ENCODE measurements at places on chromosomes 12 and 14.
A peak's percentile ranks its signal among the peaks of the same experiment; 100 is the strongest.

DNA sequence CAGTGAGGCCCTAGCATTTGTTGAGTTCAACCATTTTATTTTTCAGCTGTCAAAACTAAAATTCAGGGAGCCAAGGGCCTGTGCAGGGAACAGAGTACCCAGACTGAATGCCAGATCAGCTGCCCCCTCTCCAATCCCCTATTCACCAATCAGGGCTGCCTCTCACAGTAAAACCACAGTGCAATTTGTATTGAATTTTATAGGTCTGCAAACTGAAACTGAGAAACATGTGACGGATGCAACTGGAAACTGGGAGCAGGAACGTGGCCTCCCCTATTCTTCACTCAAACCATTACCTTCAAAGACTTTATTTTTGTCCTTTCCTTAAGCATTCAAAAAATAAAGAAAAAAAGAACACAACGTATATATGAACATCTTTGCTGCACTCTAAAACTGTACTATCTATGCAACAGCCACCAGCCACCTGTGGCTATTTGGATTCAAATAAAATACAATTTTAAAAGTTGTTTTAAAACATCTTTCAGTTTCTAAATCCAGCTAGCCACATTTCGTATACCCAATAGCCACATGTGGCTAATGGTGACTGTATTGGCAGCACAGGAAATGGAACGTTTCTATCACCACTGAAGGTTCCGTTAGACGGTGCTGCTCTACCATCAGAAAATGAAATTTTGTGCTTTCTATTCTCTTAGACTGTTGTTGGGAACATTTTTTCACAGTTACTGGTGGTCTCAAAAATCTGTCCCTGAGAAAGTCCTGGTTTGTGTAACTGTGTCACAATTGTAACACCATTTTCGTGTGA is 371.3 kb upstream of the FAR2 start:
- DNase-seq = no peak

- DNase-seq = no peak
Measured at GRCh38 chr12:130710733-130711080, 5.4 kb downstream of the RIMBP2 start.

GRCh38 chr12:32155961-32156529 is 49.4 kb downstream of the BICD1 start:
- DNase-seq = no peak

DNA sequence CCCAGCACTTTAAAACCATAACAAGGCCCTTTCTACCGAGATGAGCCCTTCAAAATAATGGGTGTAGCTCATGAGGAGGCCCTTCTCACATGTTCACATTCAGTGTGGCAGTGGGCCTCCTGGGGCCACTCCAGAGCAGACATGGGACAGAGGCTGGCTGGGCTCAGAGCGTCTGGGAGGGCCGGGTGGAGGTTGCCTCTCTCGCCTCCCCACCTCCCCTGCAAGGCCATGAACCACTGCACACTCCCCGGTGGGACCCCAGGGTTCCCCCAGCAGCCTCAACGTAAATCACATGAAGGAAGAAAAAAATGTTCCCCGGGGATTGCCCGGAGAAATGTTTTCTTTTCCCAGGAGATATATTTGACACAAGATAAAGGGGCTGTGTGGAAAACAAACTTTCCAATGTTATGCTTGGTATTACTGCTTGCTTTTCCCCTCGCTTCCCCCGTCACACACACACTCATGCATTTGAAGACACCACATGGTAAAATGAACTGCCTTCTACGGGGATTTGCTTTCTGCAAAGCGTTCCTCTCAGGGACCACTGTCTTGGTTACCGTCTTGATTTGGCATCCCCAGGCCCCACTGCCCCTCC is 190.7 kb upstream of the CCND2 start:
- DNase-seq = no peak

DNA sequence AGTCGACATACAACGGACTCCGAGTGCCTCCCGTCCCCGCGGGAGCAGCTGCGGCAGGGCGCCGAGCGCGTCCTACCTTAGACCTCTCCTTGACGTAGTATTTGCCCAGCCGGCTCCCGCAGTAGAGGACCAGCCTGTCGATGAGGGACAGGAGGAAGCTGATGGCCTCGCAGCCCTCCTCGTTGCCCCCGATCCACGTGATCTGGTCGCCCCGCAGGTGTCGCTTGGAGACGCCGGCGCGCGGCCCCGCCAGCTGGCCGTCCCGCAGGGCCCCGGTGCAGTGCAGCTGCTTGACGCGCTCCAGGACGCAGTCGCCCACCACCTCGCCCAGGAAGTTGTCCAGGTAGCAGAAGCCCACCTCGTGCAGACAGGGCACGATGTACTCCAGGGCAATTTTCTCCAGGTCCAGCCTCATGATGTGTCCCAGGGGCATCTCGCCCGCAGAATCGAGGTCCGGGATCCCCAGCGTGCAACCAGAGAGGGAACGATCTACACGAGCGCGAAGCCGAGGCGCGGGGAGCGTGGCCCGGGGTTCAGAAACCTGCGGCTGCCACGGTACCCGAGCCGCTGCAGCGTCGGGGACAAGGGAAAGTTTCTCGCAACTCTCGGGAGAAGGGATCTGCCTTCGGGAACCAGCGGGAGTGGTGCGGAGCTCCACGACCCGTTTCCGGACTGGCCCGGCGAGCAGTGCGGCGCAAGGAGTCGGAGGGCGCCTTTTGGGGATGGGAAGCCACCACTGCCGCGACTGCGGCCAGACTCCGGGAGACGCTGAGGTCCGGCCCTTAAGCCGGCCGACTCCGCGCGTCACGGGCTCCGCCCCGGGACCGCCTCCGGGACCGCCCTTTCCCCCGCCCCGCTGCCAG is at the start of gene EGLN3:
Gene EGLN3, minus strand, starts transcription at position 755 of the 863 bp plus-strand sequence. Its CDS starts 322 bp downstream, at position 433.
- DNase-seq = peak; percentile 23

GRCh38 chr12:115867854-115868253 is 409.6 kb downstream of the MED13L start:
- no peak for DNase-seq

DNA sequence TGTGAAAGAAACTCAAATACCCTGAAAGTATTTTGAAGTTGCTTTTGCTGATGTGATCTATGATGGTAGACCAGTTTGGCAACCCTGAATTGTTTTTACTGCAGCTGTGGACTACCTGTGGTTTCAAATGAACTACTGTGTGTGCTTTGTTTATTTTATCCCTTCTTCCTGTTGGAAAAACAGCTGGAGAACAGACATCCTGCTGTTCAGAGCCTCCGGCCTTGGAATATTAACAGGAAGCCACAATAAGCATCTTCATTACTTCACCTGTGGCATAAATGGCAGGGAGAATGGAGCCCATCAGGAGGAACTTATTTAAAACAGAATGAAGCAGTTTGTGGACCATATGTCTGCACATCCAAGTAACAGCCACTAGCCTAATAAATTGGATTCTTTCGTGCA is 104.8 kb downstream of the DUSP6 start:
- no peak for DNase-seq

DNA sequence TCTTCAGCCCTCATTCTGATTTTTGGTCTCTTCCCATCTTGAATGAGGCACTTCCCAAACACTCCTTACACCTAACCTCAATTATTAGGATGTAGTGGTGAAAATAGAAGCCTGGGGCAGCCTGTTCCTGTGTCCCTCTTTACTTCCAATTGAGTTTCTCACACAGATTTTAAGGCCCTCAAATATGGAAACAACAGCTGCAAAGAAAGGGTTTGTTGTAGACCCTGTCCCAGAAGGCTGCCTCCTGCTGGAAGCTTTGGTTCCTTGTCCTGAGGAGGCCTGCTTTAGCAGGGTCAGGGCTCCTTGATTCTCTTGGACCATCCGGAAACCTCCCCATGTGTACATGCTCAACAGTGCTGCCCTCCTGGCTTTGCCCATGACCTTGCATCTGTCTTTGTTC is 101.3 kb downstream of the TGFB3 start:
- DNase-seq = no peak

GRCh38 chr14:101506926-101507835 is 54.1 kb upstream of the DIO3 start:
- no peak for DNase-seq

DNA sequence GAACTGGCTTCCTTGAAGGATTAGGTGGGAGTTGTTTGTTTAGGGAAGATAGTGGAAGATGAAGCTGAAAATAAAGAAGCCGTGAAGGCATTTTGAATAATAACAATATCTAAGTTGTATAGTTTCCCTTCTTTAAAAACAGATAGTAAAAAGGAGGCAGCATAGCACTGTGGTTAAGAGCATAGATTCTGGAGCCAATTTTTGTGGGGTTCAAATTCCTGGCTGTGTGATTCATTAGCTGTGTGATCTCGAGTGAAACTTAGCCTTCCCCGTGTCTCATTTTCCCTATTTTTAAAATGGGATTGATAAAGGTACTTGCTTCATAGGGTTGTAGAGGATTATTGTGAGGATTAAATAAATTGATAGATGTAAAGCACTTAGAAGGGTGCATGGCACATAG is 104.5 kb downstream of the MYRFL start:
- no peak for DNase-seq

- peak; percentile 98 for DNase-seq
Measured at GRCh38 chr12:6336079-6336888, 5.6 kb downstream of the TNFRSF1A start.
